ENCODE measurements at places on chromosomes 6 and 20.

DNA sequence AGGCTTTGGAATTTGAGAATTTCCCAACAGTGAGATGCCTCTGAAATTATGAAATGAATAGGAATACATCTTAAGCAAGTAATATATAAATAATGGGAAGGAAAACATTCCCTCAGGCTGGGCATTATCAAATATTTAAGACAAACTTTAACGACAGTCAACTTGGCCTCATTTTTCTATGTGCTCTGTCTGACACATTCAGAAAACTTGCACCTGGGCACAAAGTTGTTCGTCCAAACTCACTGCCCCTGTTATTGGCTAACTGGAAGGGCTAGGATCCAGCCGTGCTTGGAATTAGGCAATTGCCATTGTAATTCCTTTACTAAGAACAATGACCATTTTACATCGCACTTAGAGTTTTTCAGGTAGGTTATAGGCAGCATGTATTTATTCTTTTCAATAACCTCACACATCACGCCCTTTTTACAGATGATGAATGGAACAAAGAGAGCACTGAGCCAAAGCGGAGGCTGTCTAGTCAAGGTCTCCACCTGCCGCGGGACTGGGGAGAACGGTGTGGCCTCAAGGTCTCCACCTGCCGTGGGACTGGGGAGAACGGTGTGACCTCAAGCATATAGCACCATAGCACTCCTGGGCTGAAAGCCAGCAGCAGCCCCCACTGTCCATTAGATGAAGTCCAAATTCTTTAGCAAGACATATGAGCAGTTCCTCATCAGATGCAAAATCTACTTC, 40.7 kb upstream of the FOXQ1 start:
- DNase-seq: no peak

- no peak for DNase-seq
Measured at GRCh38 chr6:1662534-1662933, 52.8 kb downstream of the FOXC1 start.

GRCh38 chr6:141097471-141097870, 1035.3 kb upstream of the GJE1 start:
- DNase-seq: no peak

- no peak for DNase-seq
Measured at GRCh38 chr6:100457311-100457990, 7.3 kb downstream of the SIM1 start.

GRCh38 chr6:157909282-157909664, 72.4 kb upstream of the SYNJ2 start:
- no peak for DNase-seq

DNA sequence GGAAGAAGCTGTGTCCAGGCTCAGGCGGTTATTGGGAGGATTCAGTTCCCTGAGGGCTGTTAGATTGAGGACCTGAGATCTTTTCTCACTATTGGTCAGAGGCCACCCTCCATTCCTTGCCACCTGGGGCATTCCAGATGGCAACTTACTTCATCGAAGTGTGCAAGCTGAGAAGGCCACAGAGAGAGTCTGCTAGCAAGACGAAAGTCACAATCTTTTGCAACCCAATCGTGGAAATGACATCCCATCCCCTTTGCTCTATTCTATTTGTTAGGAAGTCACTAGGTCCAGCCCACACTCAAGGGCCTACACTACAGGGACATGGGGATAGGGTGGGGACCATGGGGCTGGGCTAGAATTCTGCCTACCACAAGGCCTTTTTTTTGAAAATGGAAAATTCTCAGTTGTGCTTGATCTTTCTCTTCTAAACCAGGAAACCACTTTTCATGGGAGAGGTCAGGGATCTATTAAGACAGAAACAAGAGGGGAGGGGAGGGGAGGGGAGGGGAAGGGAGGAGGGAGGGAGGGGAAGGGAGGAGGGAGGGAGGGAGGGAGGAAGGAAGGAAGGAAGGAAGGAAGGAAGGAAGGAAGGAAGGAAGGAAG, 217.2 kb downstream of the BCAS1 start:
- no peak for DNase-seq

Measured in NCI-H1092 (cell line).